Activated CD4-positive, alpha-beta T cell treated with anti-CD3 and anti-CD28 coated beads for 48 hours (primary cell): ENCODE measurements at places on chromosomes 4 and X.

GRCh38 chr4:186657764-186658163 is 65.9 kb downstream of the FAT1 start:
- DNase-seq, result no peak

- no peak for DNase-seq
These were observed 974.3 kb downstream of the FSTL5 start for GRCh38 chr4:161189286-161190134.

- no peak for DNase-seq
These were observed 54.4 kb downstream of the PHKA1 start for GRCh38 chrX:72659723-72660122.

GRCh38 chr4:53502094-53502493 is 89.2 kb downstream of the LNX1 start:
- no peak for DNase-seq

DNA sequence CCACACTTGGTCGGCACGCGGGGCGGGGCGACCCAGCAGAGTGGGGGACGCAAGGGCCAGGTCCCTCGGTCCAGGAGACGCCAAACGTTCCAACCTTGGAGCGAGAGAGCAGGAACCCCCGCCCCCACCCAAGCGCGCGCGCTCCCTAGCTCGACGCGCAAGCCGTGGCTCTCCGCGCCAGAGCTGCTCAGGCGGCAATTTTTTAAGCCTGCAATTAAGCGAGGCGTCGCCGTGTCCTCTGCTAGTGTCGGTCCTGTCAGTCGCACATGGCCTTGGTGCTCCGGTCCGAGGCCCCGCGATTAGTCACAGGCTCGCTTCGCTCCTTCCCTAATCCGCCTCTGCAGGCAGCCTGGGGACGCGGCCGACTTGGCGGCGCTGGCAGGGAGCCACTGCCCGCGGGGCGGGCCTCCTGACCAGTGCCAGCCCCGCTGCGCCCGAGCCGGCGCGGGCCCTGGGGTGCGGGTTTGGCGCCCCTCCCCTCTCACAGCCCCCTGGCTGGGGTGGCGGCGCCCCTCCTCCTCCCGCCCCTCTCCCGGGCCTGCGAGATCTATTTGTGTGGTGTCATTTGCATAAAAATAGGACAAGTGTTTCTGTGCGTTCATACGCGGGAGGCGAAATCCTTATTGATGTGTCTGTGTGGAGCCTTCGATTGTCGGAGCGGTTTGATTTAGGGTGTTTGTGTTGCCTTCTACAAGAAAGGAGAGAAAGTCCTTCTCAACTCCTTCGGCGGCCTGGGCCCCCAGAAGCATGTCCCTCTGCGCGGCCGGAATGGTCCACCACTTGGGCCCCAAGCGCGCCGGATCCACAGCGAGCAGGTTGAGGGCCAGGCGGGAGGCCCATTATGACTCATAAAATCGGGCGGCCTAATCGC is 9.8 kb upstream of the BCOR start:
- DNase-seq, result peak; percentile 53

DNA sequence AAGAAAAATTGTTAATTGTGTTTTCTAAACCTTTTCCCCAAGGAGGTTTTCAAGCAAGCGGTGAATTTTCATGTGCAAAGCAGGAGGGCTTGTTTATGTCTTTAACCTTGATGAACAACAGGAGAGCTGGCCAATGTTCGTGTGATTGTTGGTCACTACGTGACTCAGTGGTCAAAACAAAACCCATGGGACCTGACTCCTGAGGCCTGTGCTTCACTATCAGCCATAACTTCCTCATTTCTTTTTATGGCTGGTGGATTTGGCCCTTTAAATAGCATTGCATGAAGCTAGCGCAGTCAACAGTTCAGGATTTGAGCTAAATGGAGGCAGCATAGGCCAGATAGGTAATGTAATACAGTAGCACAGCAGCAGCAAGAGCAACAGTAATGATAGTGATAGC is 80.5 kb downstream of the MID1IP1 start:
- DNase-seq, result no peak

DNA sequence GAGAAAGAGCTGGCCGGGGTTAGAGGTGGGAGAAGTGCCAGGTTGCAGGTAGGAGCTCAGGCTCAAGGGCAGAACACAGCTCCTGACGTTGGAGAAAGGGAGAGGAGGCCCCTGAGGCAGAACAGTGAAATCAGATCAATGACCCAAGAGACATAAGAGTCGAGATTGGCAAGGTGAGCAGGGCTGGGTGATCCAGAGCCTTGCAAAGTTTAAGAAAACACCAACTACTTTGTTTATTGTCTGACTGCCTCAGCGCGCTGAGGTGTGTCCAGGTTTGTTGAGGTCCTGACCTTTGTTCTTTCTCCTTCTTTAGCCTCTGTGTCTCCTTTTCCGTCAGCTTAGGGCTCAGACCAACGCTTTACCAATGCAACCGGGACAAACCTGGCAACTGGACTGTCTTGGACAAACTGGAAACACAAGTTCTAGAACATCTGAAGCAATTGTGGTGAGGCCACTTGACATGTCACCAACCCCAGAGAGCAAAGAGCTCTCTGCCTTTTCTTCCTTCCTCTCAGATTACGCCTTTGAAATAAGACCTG is 28.3 kb downstream of the CHRNA9 start:
- no peak for DNase-seq

DNA sequence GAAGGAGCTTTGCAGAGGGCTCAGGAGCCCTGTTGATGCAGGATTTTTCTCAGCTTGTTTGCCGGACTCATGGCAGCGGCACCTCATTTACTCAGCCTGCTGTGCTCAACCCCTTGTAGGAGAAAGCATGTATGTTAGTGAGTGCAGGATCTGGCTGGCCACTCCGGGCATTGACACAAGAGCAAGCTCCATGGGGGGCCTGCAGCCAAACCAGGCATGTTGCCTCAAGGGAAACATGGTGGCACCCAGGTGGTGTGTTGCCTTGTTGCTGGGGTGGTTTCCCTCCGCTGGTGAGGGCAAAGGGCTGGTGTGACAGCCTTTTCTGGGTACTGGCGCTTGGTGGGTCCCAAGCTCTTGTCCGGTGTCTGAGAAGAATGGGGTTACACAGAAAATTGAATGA is 189.3 kb upstream of the ANXA3 start:
- DNase-seq, result no peak
